ENCODE measurements at places on chromosomes 5 and 9.
A peak's percentile ranks its signal among the peaks of the same experiment; 100 is the strongest.

DNA sequence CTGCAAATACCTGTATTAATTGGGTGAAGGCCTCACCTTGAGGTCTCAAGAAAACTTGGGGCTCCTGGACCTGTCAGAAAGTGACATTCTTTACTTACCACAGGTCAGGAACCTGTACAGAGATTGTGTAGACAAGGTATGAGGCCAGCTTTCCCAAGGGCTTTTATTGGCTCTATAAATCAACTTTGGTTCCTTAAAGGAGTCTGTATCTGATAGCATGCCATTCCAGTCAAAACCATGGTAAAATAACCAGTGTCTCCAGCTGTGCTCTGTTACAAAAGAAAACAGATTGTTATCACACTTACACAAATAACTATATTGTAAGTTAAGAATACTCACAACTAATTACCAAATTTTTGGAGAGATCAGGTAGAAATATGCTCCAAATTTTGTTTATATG, 64.5 kb downstream of the COL15A1 start:
- DNase-seq: no peak

- peak; percentile 61 for DNase-seq
These were observed 32.6 kb downstream of the SPATA31D1 start for GRCh38 chr9:82021198-82021597.

- no peak for DNase-seq
These were observed 32.9 kb downstream of the CPEB4 start for GRCh38 chr5:173920866-173921555.

DNA sequence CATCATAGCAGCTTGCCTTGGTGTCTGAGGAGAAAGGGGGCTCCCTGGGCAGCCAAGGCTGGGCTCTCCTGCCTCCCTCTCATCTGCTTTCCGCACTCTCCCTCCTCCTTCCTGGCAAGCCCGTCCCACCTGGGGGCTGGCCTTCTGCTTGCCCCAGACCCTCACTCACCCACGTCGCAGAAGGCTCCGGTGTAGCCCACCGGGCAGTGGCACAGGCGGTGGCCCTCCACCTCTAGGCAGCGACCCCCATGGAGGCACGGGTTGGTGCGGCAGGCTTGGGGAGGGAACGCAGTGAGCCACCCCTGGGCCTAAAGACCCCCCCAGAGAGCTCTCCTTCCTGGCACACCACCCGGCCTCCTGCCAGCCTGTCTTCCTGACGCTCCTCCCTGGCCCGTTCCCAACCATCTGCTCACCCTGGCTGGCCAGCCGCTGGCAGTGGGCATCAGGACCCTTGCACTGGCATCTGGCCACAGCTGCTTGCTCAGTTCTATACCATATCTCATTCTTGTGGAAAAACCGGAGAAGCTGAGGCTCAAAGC, 4.2 kb upstream of the PFN3 start:
- peak; percentile 73 for DNase-seq

GRCh38 chr5:122267185-122267584, 44.9 kb upstream of the SNCAIP start:
- no peak for DNase-seq

DNA sequence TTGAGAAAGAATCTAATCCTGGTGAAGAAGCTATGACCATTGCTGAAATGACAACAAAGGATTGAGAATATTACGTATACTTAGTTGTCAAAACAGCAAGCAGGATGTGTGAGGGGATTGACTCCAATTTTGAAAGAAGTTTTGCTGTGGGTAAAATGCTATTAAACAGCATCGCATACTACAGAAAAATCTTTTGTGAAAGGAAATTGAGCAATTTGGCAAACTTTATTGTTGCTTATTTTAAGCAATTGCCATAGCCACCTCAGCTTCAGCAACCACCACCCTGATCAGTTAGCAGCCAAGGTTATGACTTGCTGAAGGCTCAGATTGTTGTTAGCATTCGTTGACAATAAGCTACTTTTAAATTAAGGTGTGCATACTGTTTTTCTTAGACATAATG, 22.5 kb upstream of the ARL14EPL start:
- no peak for DNase-seq

- DNase-seq: no peak
These were observed 20.1 kb upstream of the TMEFF1 start for GRCh38 chr9:100452894-100453293.

- no peak for DNase-seq
These were observed 35.8 kb upstream of the LCP2 start for GRCh38 chr5:170333161-170333910.

GRCh38 chr9:78236551-78236910, 656 bp downstream of the CEP78 start:
- DNase-seq: no peak

- DNase-seq: no peak
These were observed 15.9 kb downstream of the RHOBTB3 start for GRCh38 chr5:95746722-95747679.

GRCh38 chr9:131812116-131812790, 72.4 kb upstream of the RAPGEF1 start:
- no peak for DNase-seq

GRCh38 chr9:109349421-109349846, 28.6 kb upstream of the EPB41L4B start:
- no peak for DNase-seq

- no peak for DNase-seq
These were observed 96.5 kb upstream of the ANKRD55 start for GRCh38 chr5:56329652-56330051.

GRCh38 chr5:96412868-96413449, 20.1 kb downstream of the PCSK1 start:
- DNase-seq: no peak

GRCh38 chr5:10699987-10700386, 61.0 kb downstream of the DAP start:
- DNase-seq: no peak

GRCh38 chr5:131218392-131218791, 45.5 kb upstream of the CDC42SE2 start:
- no peak for DNase-seq

- DNase-seq: no peak
These were observed 154.2 kb upstream of the TYRP1 start for GRCh38 chr9:12538842-12539579.

- DNase-seq: peak; percentile 77
These were observed 124.6 kb downstream of the ROR2 start for GRCh38 chr9:91825422-91825821.

- no peak for DNase-seq
These were observed 258.3 kb upstream of the ADAMTSL1 start for GRCh38 chr9:18215626-18216025.

DNA sequence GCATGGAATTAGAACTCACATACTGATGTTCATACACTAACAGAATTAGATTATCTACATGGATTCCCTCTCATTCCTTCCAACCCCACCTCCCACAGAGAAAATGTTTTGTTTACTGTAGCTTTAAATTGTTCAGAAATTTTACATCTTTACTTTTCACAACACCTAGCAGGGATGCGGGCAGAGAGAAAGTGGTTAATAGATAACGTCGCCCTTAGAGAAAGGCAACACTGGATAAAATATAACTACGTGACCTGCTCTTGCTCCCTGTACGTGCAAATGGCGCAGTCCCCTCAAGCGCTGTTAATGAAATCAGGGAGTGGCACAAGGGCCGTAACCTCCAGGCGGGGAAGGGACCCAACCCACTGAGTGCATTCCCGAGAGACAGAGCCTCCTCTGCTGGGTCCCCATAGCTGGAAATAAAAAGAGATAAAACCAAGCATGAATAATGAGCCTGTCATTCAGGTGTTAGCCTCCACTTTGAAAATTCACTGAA, 125.3 kb upstream of the DAPK1 start:
- no peak for DNase-seq

DNA sequence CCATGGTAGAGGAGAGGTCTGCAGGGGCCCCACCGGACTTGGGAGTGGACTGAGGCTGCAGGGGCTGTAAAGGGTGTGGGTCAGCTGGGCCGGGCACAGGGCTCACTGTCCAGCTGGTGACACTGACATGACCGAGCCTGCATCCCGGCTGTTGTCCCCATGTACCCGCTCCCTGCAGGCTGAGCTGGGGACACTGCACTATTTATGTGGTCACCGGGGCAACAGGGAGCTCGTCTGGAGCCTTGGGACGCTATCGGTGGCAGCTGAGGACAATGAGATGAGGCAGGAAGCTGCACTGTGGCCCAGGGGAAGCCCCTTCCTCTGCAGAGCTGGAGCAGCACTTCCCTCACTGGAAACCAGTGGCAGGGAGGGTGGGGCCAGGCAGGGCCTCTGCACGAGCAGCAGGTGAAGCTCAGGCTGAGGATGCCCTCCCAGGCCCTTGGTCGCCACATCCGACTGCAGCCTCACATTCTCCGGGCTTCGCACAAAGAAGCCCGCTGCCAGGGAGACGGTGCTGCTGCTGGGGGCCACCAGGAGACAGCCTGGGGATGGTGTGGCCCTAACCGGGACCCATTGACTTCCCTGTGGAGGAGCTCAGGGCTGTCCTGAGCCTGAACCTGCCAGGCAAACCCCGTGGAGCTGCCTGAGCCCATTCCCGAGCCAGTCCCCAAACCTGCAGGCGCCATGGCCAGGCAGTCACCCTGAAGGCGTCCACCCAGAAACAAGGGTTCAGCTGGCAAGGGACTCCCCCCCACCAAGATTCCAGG, 26.4 kb downstream of the ZDHHC11B start:
- peak; percentile 86 for DNase-seq

DNA sequence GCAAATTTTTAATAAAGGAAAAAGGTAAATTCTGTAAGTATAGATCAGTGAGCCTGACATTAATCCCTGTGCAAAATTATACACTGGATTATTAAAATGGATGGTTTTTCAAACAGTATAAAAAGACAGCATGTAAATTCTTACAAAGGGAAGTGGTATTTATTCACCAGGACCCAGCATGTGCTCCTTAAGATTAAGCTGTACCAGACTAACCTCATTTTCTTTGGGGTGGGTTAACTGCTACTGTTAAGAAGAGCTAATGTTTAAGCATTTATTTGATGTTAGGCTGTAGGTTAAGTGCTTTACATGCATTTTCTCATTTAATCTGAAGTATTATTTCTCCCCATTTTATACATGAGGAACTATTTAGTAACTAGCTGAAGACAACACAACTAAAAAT, 60.3 kb upstream of the RFX3 start:
- DNase-seq: no peak

DNA sequence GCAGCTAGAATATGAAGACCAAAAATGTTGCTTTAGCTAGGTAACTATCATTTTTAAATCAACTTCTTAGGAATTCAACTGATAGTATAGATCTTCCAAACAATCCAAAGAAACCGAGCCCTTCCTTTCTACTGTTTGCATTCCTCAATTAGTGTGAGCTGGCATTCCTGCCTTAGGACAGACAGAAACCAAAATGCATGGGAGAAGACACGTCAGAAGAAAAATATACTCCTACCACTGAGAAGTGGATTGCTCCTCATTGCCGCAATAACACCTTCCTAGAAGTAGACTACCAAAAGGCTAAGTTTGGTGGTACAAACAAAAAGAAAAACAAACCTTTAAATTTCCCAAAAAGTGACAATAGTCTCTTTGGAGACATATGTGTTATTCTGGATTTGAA, 440.0 kb downstream of the SEMA5A start:
- no peak for DNase-seq

Measured in suprapubic skin (tissue), 4 donors.